ENCODE measurements at places on chromosomes 1 and 21.

- DNase-seq: peak; percentile 54
Measured at GRCh38 chr1:51957618-51958017, 32.9 kb downstream of the RAB3B start.

DNA sequence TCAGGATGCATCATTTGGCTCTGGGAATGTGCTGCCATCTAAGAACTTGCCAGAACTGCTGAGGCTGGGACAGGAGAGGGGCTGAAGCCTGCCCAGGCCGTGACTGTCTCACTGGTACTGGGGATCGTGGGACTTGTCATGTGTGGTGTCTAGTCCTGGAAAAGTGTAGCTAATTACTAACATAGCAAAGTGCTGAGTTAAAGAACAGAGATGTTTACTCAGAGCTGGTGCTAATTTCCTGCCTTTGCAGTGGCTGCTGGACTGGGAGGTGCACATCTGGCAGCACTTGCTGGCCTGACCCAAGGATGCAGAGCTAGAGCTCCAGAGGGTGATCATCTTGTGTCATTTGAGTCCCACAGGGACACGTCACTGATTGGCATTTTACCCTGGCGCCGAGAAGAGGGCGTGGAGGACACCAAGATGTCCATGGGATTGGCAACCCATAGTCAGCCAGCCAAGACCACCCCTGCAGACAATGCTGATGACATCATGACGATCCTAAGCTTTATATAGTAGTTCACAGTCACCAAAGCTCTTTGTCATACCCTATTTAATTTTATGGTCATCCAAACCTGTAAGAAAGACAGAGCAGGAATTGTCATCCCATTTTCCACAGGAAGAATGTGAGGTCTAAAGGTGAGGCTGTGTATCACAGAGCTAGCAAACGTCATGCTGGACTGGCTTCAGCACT lies 110.1 kb upstream of the SLC44A3 start:
- DNase-seq: no peak

DNA sequence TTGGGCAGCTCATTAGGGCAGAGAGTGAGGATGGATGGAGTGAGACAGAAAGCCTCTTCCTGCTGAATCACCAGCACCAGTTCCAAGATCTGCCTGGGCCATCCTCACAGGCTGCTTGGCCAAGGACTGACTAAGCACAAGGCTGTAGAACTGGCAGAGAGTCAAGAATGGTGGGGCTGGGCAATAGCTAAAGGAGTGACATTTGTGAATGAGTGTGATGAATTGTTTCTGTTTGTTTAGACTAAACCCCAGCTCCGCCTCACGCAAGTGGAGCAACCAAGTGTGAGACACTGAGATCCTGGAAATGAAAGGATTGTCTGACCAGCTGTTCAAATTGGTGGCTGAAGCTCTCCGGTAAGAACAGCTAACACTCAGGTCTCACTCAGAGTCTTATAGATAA lies 38.6 kb downstream of the BRINP2 start:
- DNase-seq: peak; percentile 95

DNA sequence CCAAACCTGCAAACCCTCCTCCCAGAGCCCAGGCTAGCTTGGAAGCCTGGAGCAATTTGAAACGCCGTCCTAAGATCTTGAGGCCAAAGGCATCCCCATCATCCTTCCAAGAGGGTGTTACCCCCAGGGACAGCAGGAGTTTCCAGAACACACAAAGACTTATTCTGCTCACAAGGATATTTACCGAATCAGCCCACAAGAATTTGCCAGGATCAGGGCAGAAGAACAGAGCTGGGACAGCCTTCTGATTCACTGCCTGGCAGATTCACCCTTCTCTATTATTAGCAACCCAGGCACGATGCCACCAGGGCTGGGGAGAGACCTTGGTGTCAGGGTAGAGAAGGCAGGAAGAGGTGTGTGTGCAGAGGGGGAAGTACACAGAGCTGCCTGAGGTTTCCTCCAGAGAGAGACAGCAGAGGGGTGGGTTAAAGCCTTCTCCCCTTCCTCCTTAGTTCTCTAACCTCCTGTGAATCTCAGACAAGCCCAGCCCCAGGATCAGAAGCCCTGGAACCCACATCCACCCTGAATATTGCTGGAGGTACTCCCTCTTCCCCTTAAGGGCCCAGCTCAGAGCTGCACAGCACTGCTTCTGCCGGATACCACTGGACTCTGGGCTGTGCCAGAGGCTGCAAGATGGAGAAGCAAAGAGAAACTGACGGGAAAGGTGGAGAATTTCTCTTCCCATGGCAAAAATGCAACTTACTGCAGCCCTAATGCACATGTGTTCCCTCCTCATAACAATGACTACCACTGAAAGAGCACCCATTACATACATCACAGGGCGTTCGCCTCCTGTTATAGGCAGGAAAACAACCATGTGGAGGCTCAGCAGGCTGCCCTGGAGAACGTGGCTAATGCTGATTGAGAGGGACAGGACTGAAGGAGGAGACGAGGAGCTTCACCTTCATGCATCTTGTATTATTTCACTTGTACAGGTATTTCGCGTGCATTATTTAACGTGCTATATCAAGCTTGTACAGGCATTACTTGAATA lies 61.8 kb downstream of the ITPKB start:
- DNase-seq: peak; percentile 29

- no peak for DNase-seq
Measured at GRCh38 chr1:167165948-167166689, 54.6 kb upstream of the POU2F1 start.

- peak; percentile 5 for DNase-seq
Measured at GRCh38 chr21:41411449-41412089, 14.5 kb upstream of the MX1 start.

DNA sequence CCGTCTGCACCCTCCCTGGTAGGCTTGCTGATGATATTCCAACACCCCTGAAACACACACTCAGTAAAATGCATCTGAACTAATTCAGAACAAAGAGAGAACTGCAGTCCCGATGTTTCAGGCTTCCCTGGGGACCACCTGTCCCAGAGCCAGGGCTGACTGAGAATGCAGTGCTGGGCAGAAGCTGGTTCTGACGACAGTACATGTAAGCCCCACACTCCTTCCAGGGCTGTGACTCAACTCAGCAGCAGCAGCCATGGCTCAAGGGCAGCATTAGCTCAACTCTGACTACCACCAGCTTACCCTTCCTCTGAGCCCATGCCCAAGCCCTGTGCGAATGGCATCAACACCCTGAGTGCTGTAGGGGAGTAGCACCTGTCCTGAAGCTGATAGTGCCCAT lies 56.4 kb upstream of the SIPA1L2 start:
- no peak for DNase-seq
